Hypothalamus (tissue), 51 donors: ENCODE measurements at places on chromosomes 2 and 18.

GRCh38 chr2:217789736-217790181 is 213.0 kb downstream of the TNS1 start:
- DNase-seq: no peak

DNA sequence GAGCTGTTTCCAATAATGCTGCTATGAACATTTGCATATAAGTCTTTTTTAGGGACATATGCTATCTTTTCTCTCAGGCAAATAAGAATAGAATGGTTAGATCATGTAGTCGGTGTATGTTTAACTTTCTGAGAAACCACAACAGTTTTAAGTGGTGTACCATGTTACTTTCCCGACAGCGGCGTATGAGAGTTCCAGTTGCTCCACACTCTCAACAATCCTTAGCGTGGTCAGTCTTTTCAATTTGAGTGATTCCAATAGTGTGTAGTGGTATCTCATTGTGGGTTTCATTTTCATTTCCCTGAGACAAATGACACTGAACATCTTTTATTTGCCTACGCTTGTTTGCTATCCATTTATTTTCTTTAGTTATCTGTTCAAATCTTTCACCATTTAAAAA is 149.5 kb downstream of the ACOXL start:
- DNase-seq: no peak

GRCh38 chr2:31404827-31405226 is 9.7 kb downstream of the XDH start:
- DNase-seq: no peak

DNA sequence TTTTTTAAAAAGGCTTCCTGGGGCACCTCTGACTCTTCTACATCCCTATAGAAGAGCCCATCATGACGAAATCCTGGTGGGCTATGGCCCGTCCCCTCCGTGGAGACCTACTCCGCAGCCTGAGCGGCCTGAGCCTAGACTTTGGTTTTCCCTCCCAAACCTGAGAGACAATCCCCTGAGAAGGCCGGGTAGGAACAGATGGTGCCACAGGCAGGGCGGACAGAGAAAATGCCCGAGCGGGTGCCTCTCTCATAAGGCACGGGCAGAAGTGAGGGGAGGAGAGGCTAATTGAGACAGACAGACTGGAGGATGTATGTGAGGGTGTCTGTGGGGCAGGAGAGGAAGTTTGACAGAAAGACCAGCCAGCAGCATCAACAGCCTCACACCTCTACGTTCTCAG is 20.2 kb upstream of the SFXN5 start:
- no peak for DNase-seq

DNA sequence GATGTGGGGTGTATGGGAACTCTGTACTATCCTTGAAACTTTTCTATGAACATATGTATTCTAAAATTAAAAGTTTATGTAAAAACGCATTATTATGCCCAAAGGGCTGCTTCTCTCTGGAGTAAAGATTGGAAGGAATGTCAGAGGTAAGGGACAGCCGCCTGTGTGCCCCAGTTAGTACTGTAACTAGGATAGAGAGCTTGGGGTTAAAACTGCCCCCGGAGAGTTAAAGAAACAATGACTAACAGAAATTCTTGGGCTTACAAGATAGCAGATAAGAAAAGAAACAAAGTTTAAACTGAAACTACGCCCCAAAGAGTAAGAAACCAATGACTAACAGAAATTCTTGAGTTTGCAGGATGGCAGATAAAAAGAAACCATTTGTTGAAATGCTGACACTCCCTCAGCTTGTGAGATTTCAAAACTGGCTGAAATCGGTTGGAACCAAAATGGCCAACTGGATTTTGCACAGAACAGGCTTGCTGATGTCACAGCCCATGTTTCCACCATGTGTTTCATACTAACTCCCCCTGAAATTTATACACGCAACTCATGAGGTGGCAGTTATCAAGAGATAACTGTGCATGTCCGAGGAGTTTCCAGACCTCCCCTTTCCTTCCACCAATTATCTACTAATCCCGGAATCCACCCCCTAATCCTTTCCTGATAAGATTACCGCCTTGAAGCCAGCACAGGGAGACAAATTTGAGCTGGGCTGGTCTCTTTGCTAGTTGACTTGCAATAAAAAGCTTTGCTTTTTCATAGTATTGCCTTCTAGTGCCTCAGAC is 8.7 kb upstream of the TXNDC2 start:
- no peak for DNase-seq

- DNase-seq: no peak
Measured at GRCh38 chr2:24914713-24915112, 5.3 kb downstream of the ADCY3 start.

- no peak for DNase-seq
Measured at GRCh38 chr2:200099256-200099655, 143.9 kb downstream of the MAIP1 start.

DNA sequence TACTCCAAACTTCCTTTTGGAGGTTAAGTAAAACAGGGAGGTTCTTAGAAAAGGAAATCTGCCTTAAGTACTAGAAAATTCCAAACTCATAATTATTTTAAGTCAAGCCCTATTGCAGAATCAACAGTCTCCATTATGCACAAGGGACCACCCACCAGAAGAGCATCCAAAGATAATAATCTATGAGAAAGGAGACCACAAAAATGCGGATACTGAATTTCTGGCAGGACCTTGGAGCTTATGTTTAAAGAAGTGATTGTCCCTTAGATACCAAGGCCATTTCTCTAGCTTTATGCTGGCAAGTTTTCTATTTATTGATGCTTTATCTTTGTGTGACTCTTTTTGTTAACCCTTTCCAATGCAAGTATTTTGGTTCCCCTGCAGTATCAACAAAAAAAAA is 404.0 kb upstream of the MMADHC start:
- no peak for DNase-seq
